Activated T-helper 1 cell treated with anti-CD3 and anti-CD28 coated beads, Interleukin-12 subunit alpha, Interleukin-12 subunit beta, Interleukin-2, Interleukin-4 antibody, amounts not matched to agents 30 ng/mL and 10 ng/mL and 1 ng/mL, durations not matched to agents 14 hours and 24 hours and 36 hours (primary cell): ENCODE measurements at places on chromosomes 3 and 15. TPM values are rescaled to one million over a fixed set of nuclear protein-coding genes. Genes with fewer than 3 reads are reported as not detected.

VWA5B2 gene
- not detected in 2 replicates for total RNA-seq

ZIC1 gene
- not detected in 2 replicates for total RNA-seq

SCAANT1 gene
- not detected in 2 replicates for total RNA-seq

WDR49 gene
- not detected in 2 replicates for total RNA-seq

DCBLD2 gene
- total RNA-seq, result 1.5 and 2.3 TPM in 2 replicates

KNL1 gene
- 21.6 and 22.4 TPM in 2 replicates for total RNA-seq

DAPK2 gene
- 8.6 and 8.7 TPM in 2 replicates for total RNA-seq
